ENCODE measurements at places on chromosomes 1 and 21. TPM values are rescaled to one million over a fixed set of nuclear protein-coding genes. Genes with fewer than 3 reads are reported as not detected.

DNA sequence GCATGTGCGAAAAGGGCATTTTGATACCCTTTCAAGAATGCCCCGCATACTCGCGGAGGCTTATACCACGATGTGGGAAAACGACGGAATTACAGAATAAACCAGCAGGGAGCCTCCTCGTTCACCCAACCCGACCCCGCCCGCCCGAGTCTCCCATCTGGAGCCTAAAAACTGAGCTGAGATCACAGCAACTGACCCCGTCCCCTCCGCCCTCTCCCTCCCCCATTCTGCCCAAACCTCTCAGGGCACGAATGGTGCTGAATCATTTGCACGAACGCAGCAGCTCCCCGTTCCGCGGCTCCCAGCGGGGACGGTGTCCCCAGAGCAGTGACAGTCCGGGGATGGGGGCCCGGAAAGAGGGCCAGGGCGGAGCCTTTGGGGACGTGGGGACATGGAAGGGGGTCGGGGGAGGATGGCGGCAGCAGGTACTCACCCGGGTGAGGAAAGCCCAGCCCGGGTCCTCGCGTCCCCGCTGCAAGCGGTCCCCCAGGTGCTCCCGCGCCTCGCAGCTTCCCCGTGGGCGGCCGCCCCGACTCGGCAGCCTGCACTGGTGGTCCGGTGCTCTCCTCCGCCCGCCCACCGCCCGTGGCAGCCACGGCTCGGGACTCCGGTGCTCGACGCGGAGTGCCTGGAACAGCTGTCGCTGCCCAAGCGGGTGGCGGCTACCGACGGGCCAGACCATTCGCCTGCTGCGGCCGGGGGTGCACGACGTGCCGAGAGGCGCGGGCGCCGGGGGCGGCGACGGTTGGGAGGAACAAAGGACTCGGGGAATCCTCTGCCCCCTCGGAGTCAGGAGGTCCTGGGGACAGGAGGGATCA, at the start of gene TTLL7:
TSS of gene TTLL7 (minus strand) at position 635 of the 818 bp plus-strand sequence. CDS start 46,921 bp downstream, outside the sequence.
- peaks cover 13% of the 10 kb centered on the region for H3K4me1 ChIP-seq
- H3K27me3 ChIP-seq = peaks cover 63% of the 10 kb centered on the region
- DNase-seq = peak; percentile 91

The ADCY10 gene
- total RNA-seq = 0.19 TPM

The TSPAN2 gene
- 0.21 TPM for total RNA-seq

The CACNA1S gene
- total RNA-seq = not detected

DNA sequence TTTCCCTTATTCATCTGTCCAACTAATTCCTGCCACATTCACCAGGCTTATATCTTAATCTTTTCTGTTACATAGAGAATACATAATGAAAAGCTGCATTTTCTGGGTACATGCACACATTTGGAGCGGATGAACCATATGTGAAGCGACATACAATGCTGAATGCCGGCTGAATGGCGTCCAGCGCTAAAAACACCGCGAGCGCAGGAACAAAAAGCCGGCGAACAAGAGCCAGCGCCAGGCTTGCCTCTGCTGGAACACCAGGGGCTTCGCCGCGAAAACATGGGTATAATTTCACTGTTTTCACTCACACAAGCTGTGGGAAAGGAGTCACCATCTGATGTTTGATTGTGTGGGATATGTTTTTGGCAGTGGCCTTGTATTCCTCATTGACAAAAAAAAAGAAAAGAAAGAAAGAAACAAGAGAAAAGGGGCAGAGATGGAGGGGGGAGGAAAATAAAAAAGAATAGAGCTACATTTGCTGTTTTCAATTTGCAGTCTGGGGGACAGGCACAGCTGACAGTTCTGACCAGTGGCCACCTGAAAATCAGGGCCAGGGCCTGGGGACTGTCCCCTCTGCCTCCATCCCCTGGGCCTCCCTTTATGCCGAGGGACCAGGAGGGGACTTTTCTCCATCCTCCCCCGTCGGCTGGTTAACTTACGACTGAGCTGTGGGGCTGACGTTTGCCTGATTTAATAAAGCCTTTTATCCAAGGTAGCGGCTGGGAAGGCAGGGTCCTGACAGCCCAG, 70.2 kb upstream of the OLIG2 start:
- DNase-seq = no peak
- no peaks in the 10 kb centered on the region for H3K36me3 ChIP-seq
- no peak overlapping the region for H3K4me3 ChIP-seq
- H3K4me1 ChIP-seq = no peaks in the 10 kb centered on the region
- H3K27me3 ChIP-seq = peaks cover 54% of the 10 kb centered on the region
- no peak overlapping the region for H3K27ac ChIP-seq

DNA sequence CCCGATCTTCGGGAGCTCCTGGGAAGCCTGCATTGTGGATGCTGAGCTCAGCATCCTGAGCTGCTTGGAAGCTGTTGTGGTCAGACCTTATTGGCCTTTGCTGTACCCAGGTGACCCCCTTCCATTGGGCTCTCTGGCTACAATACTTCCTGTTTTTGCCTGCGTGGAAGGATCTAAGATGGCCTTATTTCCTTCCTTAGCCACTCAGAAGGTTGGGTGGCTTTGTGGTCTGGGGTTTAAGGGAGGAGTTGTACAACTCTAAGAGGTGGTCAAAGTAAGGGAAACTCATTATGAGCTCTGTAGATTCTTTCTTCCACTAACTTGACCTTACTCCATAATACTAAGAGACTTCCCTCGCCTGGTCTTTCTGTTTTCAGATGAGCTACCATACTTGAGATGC, 17.7 kb downstream of the PFKFB2 start:
- H3K27me3 ChIP-seq = peaks cover 12% of the 10 kb centered on the region
- peaks cover 4% of the 10 kb centered on the region for H3K36me3 ChIP-seq
- peak overlapping the region; percentile 19 for H3K27ac ChIP-seq
- peaks cover 24% of the 10 kb centered on the region for H3K4me1 ChIP-seq
- peak; percentile 69 for DNase-seq

DNA sequence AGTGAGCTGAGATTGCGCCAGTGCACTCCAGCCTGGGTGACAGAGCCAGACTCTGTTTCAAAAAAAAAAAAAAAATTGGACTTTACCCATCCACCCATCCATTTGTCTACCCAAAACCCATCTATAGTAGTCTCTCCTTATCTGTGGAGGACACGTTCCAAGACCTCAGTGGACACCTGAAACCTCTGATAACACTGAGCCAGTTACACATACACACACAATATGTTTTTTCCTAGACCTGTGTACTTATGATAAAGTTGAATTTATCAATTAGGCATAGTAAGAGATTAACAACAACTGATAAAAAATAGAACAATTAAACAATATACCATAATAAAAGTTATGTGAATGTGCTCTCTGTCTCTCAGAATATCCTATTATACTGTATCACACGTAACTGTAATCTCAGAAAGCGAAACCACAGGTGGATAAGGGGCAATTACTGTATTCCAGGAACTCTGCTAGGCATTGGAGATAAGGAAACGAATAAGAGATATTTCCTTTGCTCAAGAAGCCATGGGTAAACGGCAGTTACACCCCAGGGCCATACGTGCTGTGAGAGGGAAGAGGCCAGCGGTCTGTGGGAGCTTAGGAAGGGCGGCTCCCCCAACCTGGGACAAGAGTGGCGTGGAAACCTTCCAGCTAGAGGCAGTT, 84.2 kb upstream of the DISP3 start:
- peaks cover 3% of the 10 kb centered on the region for H3K4me1 ChIP-seq
- no peak for DNase-seq
- H3K27me3 ChIP-seq = peaks cover 8% of the 10 kb centered on the region
- H3K36me3 ChIP-seq = no peaks in the 10 kb centered on the region
- no peak overlapping the region for H3K27ac ChIP-seq
- H3K4me3 ChIP-seq = no peak overlapping the region

The CSMD2 gene
- total RNA-seq = not detected

DNA sequence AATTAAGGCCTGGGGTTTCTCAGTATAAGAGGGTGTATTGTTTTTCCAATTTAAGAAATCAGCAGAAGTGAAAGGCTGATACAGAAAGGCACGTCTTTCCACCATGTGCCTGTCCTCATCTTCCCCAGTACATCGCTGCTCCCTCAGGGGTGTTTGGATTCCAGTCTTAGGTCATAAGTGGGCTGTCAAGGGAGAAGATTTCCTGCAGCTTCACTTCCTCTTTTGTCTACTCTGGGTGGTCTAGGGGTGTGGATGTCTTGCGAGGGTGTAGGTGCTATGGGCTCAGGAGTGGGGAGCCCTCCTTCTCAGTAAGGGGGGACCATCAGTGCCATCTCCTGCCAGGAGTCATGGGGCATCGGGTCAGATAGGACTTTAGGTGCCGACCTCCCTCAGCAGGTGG, 999.8 kb upstream of the NCAM2 start:
- no peak overlapping the region for H3K4me3 ChIP-seq
- no peaks in the 10 kb centered on the region for H3K36me3 ChIP-seq
- H3K4me1 ChIP-seq = no peaks in the 10 kb centered on the region

The AXDND1 gene
- not detected for total RNA-seq

DNA sequence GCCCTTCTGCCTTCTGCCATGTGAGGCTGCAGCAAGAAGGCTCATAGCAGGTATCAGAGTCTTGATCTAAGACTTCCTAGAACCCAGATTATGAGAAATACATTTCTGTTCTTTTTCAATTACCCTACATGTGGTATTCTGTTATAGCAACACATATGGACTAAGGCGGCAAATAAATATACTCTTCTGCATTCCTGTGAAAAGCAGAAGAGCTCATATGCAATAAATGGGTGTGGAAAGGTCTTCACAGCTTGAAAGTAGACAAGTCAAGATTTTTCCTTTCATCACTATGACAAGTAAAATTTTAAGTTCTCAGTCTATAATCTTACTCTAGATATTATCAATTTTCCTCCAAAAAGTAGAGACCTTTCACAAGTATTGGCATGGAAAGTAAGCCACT, 36.6 kb downstream of the TNFSF18 start:
- DNase-seq = no peak
- no peaks in the 10 kb centered on the region for H3K4me1 ChIP-seq
- no peak overlapping the region for H3K27ac ChIP-seq
- no peak overlapping the region for H3K4me3 ChIP-seq
- H3K36me3 ChIP-seq = no peaks in the 10 kb centered on the region
- H3K27me3 ChIP-seq = peaks cover 14% of the 10 kb centered on the region

GRCh38 chr1:247281001-247281574, 25.2 kb downstream of the VN1R5 start:
- no peak overlapping the region for H3K4me3 ChIP-seq
- no peak overlapping the region for H3K27ac ChIP-seq
- H3K4me1 ChIP-seq = no peaks in the 10 kb centered on the region
- no peaks in the 10 kb centered on the region for H3K27me3 ChIP-seq
- DNase-seq = peak; percentile 20
